GM12865 (cell line): ENCODE measurements at places on chromosomes 3 and 15.

DNA sequence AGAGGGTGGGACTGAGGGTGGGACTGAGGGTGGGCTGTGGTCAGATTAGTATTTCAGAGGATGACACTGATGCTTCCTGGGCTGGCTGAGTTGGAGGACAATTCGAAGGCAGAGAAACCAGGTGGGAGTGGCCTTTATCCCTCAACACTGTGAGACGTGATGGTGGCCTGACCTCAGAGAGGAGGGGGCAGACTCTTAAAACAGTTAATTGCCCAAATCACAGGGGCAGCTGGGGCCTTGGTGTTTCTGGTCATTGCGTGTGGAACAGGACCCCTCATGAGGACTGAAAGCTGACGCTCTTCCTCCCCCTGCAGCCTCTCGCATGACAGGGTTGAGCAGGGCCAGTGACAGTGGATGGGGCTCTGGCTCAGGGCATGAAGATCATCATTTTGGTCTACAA, 18.7 kb downstream of the DNASE1L3 start:
- DNase-seq = no peak

DNA sequence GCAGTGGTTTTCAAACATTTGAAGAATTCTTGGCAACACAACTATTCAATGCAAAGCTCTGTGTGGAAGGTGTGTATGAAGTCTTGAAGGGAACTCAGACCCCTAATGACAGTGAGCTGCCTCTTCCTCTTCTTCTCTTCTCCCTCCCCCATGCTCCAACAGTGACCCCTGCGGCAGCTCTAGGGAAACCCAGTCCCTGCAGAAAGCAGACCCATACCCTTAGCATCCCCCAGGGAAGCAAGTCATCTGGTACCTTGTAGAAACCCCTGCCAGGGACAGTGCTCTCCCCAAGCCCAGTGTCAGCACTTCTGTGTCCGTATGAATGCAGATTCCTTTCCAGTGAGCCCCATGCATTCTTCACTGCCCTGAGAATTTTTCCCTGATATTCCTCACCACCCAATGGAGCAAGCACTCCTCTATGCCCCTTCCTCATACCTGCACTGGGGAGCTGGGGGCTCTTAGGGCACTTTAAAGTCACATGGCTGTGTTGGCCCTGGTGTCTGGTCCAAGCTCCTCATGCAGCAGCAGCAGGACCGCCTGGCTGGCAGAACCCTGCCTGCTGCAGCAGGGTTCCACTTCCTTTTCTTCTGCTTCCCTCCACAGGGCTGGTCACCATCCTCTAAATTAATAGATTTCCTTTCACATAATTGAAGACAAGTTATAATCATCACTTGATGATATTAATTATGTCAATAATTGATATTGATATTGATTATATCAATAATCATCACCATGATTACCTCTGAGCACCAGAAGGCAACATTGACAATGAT, 442.5 kb downstream of the EPHB1 start:
- DNase-seq = no peak

GRCh38 chr3:5560199-5560598, 372.7 kb downstream of the EDEM1 start:
- DNase-seq = no peak

GRCh38 chr3:170522201-170522600, 63.7 kb downstream of the SLC7A14 start:
- DNase-seq = no peak

DNA sequence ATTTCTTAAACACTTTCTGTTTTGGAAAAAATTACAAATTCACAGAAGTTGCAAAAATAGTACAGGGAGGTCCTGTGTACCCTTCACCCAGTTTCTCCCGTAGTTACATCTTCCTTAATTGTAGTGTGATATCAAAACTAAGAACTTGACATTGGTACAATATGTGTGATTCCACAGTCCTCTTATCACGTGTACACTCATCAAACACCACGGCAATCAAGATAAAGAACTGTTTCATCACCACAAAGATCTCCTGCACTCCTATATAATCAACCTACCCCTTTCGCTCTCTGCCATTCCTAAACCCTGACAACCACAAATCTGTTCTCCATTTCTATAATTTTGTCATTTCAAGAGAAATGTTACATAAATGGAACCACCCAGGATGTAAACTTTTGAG, 31.4 kb downstream of the POMGNT2 start:
- no peak for DNase-seq

DNA sequence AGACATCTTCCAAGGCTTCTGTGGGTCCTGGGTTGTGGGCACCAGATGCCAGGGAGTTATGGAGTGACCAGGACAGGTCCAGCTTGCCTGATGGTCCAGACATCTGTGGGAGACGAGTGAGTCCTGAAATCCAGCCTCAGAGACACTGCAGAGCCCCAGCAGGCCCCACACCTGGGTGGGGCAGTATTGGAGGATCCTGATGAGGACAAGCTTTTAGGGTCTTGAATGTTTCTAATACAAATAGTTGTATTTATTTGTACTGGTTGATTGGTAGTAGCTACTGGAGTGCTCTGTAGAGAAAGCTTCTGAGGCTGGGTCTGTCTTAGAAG, 67.5 kb upstream of the PRR23C start:
- no peak for DNase-seq

DNA sequence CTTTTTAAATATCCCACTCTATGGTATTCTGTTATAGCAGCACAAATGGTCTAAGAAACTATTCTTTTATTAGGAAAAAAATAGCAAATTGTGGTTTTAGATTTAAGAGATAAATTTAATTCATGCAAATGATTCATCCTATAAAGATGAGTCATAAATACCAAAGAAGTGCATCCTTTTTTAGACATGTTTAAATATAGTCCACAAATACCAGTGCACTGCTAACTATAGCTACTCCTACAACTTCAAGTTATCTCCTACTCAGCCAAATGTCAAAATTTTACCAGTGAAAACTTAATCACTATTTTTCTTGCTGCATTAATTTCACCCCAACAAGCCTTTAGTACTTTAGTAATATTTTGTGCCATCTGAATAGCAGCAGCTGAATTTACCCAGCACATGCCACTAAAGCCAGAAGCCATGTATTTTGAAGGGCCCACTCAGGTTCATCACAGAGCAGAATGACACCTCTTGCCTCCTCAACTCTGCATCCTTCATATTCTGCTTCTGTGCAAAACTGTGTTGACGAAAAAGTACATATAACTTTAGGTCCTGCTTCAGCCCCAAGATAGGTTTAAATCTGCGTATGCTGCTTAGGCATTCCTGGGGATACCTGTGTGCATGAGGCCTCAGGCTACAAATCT, 24.9 kb downstream of the CX3CR1 start:
- DNase-seq = no peak

GRCh38 chr3:113295463-113295862, 84.1 kb downstream of the BOC start:
- no peak for DNase-seq
